Daoy (cell line): ENCODE measurements at places on chromosomes 6 and 20. TPM values are rescaled to one million over a fixed set of nuclear protein-coding genes. Genes with fewer than 3 reads are reported as not detected.
A peak's percentile ranks its signal among the peaks of the same experiment; 100 is the strongest.

GRCh38 chr6:155309150-155309549, 5.1 kb downstream of the TFB1M start:
- peak; percentile 19 for DNase-seq

DNA sequence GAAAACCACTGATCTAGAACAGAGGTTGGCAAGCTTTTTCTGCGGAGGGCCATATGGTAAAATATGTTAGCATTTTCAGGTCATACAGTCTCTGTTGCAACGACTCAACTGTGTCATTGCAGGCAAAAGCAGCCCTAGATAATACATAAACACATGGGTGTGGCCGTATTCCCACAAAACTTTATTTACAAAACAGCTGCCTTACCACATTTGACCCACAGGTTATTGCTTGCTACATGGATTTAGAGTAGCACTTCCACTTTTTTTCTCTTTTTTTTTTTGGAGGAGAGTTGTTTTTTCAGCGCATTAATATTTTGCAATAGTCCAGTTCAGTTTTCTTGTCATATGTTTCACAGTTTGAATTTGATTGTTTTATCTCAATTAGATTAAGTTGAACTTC, 2.5 kb upstream of the IGF2R start:
- no peak for DNase-seq

DNA sequence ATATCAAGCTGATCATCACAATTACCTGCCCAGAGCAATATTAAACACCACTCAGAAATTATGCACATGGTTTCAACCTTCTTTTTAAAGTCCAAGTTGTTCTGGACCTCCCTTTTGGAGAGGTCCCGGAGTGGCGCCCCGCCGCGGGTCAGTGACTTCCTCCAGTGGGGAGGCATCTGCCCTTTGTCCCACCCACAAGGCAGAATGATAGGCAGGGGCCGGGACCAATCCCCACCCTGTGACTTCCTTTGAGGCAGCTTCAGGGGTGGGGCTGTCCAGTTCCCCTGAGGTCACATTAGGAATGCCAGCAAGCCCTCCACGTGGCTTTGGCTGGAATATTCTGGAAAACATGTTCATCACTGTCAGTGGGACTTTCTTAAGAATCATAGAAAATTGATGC, 207.0 kb downstream of the ANKRD60 start:
- DNase-seq = no peak

GRCh38 chr6:74177506-74177905, 481.5 kb downstream of the CD109 start:
- DNase-seq = no peak

DNA sequence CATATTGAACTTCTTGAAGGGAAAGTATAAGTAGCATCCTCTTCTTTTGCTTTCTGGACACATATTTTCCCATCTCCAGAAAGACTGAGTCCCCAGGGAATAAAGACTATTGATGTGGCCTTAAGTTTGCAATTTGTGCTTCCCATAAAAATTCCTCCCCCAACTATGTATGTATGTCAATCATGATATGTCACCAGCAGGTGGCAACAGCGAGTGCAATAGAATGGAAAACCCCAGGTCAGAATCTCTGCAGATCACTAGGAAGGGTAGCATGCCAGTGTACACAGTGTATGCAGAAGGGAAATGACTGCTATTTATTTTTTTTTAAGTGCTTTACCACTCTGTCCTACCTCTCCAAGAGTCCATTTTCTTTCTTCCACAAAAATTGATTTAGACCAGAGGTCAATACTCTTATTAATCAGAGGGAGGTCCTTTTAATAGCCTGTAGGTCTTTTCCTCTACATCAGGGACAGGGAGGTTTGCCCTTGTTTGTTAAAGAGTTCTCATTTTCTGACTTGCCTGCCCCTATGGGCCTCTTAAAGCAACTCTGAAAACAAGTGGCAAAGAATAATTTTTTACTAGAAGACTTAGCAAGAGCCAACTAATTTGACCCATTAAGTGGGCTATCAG, 61.4 kb downstream of the BMP2 start:
- peak; percentile 58 for DNase-seq

GRCh38 chr20:17873410-17874270, 95.0 kb downstream of the SNX5 start:
- DNase-seq = peak; percentile 85

DNA sequence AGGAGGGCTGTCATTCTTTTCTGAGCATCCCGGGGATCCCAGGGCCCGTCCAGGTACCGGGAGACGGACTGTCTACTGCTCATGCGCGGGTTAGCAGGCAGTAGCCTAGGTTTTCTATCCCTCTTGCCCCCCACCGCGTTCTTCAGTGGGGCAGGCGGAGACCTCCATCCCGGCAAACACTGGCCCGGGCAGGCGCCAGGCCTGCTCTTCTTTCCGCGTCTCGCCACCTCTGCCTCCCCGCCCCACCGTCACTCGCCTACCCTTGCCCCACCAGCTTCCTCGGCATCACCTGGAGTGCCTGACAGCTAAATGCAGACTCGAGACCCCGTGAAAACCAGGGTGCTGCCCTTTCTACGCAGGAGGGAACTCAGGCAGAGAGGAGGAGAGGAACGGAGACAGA, 1937.7 kb upstream of the DEFB115 start:
- no peak for DNase-seq

DNA sequence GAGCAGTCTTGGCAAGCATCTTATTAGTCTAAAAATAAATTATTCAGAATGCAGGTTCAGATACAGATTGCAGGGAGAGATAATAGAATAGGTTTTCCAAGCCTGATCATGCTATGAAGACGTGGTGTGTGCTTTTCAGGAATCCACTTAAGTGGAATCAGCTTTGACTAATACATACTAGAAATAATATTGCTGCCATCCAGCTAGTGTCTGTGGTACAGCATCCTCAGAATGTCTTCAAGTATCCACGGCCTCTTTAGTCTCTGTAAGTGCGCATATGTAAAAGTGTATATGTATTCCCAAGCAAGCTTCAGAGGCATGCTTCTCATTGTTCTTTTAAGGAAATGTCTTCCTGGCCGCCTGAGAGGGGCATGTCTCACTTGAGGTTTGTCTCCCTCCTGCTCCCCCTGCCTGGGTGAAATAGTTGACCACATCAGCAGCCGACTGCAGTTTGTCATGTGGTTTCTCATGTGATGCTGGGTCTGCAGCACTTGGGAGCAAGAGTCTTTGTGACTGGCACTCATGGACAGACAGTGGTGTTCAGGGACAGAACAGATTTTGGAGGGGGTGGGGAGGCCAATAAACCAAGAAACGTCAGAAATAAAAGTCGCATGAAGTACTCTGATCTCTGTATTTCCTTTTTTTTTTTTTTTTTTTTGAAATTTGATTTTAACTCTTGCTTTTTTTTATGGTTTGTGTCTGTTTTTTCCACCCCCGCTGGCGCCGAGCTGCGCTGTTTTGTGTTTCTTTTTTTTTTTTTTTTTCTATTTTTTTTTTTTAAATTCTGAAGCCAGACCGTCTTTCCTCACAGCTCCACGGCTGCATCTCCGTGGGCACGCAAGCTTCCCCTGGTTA, 150.8 kb downstream of the PRL start:
- DNase-seq = peak; percentile 45

DNA sequence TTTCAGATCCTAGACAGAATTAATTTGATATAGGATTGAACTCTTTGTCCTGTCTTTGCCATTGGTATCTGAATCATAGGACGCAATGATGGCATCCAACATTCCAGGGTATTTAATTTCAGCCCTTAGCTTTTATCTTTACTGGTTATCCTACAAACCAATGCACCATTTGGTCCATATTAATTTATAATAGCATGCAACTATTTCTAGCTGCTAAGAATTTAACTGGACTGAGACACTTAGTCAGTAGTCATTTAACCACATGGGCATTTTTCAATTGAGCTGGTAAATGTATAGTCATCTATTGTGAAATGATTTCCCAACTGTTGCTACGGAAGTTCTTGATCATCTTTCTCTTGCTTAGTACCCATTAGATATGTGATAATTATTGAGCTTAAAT, 141.1 kb downstream of the CD164 start:
- DNase-seq = peak; percentile 23

- no peak for DNase-seq
Measured at GRCh38 chr6:46052479-46052878, 36.8 kb upstream of the CLIC5 start.

GRCh38 chr6:36650848-36651478, 27.6 kb upstream of the CDKN1A start:
- no peak for DNase-seq

DNA sequence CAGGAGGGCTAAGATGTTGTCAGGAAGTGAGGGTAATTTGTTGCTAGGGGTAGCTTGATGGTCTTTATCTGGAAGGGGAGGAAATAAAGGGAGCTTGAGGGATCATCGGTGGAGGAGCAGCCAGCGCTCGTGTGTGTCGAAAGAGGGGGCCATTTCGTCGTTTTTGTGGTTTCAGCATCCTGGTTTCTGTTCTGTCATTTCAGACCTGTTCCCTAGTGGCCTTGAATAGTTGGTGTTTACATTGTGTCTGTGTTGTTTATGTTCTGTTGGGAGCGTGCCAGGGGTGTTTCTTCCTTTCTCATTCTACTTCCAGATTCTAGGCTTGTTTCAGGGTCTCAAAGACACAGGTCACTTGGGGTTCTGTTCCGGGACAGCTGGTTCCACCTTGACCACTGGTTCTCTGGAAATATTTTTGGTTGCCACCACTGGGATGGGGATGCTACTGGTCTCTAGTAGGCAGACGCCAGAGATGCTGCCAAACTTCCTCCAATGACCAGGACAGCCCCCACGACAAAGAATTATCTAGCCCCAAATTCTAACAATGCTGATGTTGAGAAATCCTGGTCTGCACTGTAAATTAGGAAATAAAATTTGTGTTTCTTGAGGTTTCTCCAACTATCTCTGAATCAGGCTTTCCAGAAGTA, 113.9 kb upstream of the NAA20 start:
- no peak for DNase-seq

GRCh38 chr6:17565399-17565798, 34.7 kb upstream of the FAM8A1 start:
- DNase-seq = no peak

DNA sequence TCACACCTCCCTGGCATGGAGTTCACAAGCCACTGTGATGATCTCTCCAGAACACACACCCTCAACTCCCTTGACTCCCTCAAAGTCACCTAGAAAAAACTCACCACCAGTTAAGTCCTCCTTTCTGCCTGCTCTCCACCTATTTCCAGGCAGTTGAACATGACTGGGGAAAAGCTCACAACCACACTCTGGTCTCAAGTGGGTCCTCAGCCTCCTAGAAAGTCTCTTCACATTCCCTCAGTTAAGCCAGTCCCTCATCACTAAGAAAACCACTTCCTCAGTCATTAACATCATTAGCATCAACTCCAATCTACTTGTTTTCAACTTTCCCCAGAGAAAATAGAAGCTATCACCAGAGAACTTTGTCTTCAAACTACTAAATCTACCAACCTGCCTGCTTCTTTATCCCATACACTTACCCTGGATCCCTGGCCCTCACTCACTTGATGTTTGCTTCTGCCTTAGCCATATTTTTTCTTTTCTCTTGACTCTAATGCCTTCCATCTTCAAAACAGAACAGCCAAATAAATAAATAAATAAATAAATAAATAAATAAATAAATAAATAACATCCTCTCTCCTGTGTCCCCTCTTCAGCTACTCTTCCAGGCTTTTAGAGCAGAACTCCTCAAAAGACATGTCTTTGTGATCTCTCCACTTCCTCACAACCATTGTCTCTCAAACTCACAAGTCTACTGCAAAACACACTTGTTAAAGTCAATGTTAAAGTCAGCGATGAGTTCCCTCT, 742.4 kb upstream of the FLRT3 start:
- no peak for DNase-seq

DNA sequence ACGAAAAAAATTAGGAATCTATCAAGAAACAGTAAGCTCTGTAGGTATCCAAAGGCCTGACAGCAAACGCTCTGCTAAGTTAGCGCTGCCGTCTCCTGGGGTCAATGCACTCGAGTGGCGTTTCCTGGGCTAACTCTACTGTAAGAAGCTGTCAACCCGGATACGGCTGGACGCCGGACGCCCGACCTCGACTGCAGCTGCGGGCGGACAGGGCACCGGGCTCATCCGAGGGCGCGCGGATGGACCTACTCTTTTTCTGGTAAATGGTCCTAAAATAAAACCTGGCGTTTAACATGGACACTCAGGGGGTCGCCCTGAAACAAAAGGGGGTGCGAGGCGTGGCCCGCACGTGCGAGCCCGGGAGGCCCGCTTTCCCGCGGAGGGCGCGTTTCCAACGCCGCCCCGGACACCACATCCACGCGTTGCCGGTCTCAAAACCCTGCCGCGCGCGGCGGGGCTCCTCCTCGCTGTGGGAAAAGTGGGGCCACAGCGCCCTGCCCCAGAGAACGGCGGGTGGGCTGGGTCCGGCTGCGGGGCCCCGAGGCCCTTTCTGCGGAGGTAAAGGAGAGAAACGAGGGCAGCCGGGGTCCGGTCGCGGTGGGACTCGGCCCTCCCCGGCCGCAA, 537 bp downstream of the TCP1 start:
- peak; percentile 54 for DNase-seq

DNA sequence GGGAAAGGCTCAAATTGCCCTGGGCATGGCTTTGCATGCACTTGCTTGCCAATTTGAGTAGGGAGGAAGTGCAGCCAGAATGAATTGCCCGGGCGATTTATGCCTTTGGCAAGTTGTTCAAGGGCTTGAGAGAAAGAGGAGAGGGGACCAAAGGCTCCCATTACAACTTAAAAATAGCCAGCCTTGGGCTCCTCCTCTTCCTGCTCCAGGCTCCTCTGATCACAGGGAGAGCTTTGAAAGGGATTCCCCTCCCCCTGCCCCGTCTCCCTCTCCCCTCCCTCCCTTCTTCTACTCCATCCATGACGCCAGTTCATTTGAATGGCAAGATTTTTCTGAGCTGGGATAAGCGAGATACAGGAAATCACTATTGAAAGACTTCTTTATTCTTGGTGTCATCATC, 304.9 kb upstream of the JAG1 start:
- no peak for DNase-seq

- DNase-seq = peak; percentile 27
Measured at GRCh38 chr6:156595476-156595875, 181.7 kb upstream of the ARID1B start.

- no peak for DNase-seq
Measured at GRCh38 chr6:100627911-100628758, 163.4 kb upstream of the SIM1 start.

- DNase-seq = no peak
Measured at GRCh38 chr20:4702562-4703280, 19.0 kb upstream of the PRND start.

The TMEM217 gene
- 0.12 and 0.40 TPM in 2 replicates for total RNA-seq

The SLC22A3 gene
- 0.77 and 1.8 TPM in 2 replicates for total RNA-seq

The MICAL1 gene
- 22.6 and 24.2 TPM in 2 replicates for total RNA-seq

The TAAR9 gene
- not detected in 2 replicates for total RNA-seq

The IMPG1 gene
- total RNA-seq = not detected in 2 replicates

The RSPH4A gene
- total RNA-seq = under 0.01 TPM in 1 of 2 replicates, not detected in the other

The ECT2L gene
- not detected in 2 replicates for total RNA-seq

The HLA-DQB1 gene
- total RNA-seq = 0.23 and 0.51 TPM in 2 replicates
